Frontal cortex (tissue), 4 donors: ENCODE measurements at places on chromosomes 11 and 22. TPM values are rescaled to one million over a fixed set of nuclear protein-coding genes. Genes with fewer than 3 reads are reported as not detected.

DNA sequence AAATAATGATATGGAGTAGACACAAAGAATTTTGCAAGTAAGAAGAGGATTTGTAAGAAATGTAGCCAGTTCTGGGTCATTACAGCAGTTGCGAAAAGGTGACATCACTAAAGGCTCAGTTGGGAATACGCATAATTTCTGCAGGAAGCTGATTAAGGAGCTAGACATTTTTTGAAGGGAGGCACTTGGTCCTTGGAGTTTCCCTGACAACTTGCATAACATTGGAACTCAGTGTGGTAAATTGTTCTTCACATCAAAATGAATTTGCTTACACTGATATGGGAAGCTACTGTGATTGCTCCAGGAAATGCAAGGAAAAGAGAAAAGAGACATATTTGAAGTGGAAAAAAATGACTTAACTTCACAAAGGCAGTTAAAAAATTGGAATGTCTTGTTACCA lies 626.1 kb downstream of the NELL1 start:
- DNase-seq: no peak

- DNase-seq: no peak
These were observed 143.4 kb downstream of the C11orf91 start for GRCh38 chr11:33557201-33557600.

DNA sequence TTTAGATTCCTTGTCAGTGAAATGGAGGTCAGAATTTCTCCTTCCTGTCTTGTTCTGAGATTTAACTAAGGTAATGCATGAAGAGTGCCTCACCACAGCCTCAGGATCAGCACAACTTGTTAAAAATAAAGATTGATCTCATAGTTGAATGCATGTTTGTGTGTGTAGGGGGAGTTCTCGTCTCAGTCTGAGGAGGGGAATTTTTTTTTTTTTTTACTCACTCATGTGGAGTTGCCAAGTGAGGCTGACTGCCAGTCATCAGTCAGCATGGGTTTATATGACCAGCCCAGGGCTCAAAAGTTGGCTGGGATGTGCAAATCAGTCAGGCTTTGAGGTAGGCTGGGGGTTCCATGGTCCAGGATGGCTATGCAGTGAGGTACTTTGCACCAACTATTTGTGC lies 113.2 kb downstream of the FANCF start:
- DNase-seq: no peak

The OR5M11 gene
- total RNA-seq: not detected

The UBASH3B gene
- total RNA-seq: 24.1 TPM

DNA sequence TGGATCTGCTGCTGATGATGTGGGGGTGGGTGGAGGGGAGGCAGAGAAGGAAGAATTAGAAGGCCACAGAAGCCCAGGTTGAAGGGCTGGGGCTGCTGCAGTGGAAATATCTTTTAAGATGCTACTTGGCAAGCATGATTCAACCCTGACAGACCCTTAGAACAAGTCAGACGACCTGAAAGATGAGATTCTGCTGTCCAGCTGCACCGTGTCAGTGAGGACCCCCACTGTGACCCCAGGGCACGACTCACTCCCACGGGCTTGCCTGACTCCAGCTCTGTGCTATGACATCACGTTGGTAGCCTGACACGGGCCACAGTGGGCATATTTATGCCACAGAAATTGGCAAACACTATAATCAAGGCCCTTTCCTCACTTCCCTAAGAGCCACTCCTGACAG lies 36.0 kb downstream of the LRFN4 start:
- no peak for DNase-seq

GRCh38 chr11:61512435-61512834 lies 3.9 kb downstream of the LRRC10B start:
- no peak for DNase-seq

- peak; percentile 48 for DNase-seq
These were observed 8.6 kb downstream of the MRPL11 start for GRCh38 chr11:66429983-66430602.

The SHISA8 gene
- total RNA-seq: not detected

GRCh38 chr22:35305525-35306070 lies 5.9 kb downstream of the TOM1 start:
- DNase-seq: no peak

- no peak for DNase-seq
These were observed 199.7 kb downstream of the C11orf91 start for GRCh38 chr11:33500861-33501479.

DNA sequence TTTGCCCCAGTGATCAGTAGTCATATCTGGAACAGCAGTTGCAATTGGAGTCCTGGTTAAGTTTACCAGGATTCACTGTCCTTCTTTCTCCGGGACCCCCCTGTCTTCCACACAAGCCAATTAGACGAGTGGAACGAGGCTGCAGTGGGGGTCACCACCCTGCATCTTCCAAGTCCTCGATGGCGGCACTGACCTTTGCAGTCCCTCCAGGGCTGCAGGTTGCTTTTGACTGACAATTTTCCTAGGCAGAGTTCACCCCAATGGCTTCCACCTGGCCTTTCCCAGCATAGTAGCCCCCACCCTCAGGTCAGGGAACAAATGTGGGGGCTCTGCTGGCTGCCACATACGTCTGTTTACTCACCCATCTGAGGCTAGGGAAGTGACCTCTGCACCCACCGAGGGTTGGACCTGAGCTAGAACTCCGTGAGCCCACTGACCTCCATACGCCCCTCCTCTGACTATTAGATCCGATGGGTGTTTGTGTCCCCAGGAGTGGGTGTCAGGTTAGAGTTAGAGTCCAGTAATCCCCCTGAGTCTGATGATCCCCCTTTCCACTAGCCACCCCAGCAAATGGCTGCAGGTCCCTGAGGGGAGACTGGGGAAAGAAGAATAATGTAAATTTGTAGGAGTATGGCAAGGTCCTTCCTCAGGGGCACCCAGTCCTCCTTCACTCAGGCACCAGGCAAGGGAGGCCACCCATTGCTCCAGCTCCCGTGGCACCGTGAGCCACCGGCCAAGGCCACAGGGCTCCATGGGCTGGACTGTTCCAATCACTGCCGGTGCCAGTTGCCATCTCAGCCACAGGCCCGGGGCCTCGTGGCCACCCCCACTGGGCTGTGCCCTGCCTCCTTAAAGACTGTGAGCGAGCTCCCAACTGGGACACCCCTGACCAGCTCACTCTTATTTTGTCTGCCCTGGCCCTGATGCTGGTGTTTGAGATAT lies 5.5 kb downstream of the C11orf21 start:
- DNase-seq: no peak

The RHOD gene
- 0.82 TPM for total RNA-seq

- DNase-seq: no peak
These were observed 301.6 kb upstream of the C11orf87 start for GRCh38 chr11:109120341-109120740.

The GAS2 gene
- total RNA-seq: 8.6 TPM

- DNase-seq: no peak
These were observed 88.3 kb upstream of the CRTAM start for GRCh38 chr11:122750049-122750448.

The BATF2 gene
- total RNA-seq: not detected

The MRGPRX3 gene
- not detected for total RNA-seq

DNA sequence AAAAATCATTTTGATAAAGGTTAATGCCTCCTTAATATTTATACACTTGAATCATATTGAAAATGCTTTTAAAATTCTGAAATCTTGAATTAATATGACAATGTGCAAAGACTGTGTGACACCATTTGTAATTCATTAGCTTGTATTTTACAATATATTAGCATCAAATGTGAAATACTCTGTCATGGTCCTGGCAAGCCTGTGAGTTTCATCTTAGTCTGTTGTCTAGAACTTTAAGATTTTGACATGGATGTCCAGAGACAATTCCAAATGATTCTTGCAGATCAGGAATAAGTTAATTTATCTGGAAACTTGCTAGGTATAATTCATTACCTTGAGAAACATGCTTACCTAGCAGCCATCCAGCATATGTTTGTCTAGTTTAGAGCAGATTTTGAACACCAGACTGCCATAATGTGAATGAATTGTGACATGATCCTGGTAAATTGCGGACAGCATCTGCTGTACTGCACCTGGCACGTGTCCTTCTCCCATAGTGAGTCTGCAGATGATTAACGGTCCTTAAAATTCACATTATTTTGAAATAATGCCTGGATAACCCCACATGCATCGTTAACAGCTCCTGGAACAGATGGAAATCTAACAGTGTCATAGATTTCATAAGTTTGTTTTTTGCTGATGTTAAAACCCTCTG lies 34.5 kb upstream of the DEUP1 start:
- no peak for DNase-seq

DNA sequence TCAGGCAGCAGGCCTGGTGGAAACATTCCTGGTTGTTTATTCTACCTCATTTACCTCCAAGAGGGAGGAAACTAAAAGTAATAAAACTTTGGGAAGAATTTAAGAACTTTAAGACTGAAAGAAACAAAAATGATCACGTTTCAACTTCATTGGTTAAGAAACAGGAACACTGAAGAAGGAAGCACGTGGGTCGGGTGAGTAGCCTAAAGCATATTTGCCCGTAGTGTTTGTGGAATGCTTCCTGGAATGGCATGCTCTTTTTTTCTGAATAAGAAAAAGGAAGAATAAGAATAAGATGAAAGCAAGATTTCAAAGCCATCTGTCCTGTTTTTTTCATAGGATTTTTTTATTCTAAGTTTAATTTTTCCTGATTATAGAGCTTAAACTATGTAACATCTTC lies 83.1 kb downstream of the WNT11 start:
- DNase-seq: no peak

The PLAAT4 gene
- 3.3 TPM for total RNA-seq

DNA sequence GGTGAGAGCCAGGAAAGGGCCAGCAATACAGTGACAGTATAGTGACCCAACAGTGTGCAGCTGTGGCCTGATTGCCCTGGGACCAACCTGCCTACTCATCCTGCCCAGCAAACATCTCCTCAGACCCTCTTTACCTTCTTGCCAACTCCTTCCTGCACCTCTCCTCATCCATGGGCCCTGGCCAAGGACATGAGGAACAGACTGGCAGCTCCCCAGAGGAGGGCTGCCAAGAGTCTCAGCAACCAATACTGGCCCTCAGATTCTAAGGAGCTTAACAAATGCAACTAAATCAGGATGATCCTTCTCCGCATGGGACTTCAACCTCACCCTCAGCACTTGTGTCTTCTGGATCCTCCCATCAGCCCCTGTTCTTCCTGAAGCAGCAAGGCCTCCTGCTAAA lies 77.0 kb downstream of the RPL27A start:
- no peak for DNase-seq

The PHOX2A gene
- total RNA-seq: not detected

The EXPH5 gene
- total RNA-seq: under 0.01 TPM

- no peak for DNase-seq
These were observed 32.7 kb upstream of the PARVG start for GRCh38 chr22:44147821-44148574.

DNA sequence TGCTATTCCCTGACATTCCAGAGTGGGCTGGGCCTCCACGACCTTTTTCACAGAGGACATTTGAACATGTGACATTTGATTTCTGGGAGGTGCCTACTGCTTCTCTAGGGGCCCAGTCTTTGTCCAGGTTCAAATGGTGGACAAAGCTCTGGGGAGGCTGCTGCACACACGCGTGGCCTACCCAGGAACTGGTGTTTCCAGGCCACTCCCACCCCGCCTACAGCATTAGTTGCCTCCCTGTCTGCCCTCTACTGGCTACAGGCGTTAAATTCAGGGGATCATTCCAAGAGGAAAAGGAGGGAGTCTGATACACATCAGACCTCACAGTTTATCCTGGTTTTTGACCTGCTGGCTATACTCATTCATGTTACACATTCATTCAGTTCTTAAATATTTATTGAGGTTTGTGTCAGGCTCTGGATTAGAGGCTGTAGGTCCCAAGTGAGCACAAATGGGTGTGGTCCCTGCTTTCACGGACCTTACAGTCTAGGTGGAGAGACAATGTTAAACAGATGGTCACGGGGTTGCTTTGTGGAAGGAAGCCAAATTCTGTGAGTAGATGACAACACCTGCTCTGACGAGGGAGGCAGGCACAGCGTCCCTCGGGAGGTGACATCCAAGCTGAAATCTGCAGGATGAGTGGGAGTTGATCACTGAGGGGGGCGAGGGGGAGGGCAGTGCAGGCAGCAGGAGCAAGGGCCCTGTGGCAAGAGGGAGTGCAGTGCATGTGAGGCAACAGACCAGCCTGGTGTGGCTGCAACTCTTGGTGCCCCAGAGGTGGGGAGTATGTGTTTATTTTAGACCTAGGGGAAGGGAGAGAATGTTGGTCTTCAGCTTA lies 11.8 kb downstream of the TUB start:
- no peak for DNase-seq

DNA sequence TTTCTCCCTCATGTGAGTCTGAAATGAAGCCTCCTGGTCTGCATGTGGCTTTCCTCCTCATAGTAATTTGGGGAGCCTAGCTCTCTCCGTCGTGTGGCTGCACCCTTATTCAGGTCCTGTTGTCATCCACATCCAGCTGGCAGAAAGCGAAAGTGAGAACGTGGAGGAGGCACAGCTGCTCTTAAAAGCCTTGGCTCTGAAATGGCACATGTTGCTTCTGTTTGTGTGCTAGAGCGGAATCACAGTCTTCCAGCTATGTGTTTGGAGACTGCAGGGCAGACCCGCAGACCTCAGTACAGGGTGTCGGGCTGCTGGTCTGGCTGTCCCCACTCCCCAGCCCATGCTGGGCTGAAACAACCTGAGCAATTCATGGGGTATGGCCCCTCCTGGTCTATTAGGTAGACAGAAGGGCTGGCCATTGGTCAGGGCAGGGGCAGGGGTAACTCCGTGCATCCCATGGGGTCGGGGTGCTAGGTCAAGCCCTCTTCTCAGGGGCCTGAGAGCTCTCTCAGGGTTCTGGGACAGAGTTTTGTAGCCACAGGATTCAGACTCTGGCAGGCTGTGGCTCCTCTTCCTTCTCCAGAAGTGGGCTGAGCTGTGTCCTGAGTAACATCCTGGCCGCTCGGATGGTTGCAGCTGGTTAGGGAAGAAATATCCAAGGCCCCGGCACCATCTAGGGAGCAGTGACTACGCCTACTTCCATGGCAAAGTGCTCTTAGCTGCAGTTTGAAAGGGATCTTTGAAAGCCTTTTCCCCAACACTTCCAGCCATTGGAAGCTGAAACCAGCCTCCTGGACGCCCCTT lies 50.6 kb downstream of the C11orf96 start:
- no peak for DNase-seq

GRCh38 chr11:14703731-14704130 lies 60.1 kb downstream of the PDE3B start:
- no peak for DNase-seq

The OOSP2 gene
- total RNA-seq: not detected

The CECR2 gene
- total RNA-seq: 2.9 TPM

GRCh38 chr22:22479999-22480532 lies 28.5 kb downstream of the ZNF280B start:
- no peak for DNase-seq

DNA sequence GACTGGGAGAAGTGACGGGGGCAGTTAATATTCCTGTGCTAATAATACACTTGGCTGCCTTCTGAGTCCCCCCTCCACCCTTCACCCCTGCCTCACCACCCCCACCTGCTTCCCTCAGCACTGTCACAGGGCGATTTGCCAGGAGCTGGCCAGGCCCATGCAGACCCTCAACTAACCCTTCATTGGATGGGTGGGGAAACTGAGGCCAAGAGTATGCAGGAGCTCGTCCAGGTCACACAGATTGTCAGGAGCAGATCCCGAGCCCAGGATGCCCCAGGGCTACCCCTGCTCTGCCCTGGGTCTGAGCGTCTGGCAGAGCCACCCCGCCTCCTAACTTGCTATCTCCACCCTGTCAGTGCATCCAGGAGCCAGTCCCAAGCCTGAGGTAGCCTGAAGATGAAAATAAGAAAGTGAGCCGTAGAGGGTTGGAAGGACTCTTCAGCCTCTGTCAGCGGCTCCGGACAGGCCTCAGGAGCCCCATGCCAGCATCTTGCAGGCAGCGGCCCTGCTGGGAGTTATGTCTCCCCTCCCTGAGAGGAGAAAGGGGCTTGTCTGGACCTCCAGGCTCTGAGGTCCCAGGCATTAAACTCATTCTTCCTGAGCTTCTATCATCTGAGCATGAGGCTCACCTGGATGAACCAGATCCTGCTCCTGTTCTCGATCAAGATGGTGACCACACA lies 6.2 kb downstream of the TPBGL start:
- DNase-seq: no peak
